ENCODE measurements at places on chromosomes 1 and 21.

GRCh38 chr1:51044834-51045233, 57.2 kb upstream of the C1orf185 start:
- no peak for DNase-seq

DNA sequence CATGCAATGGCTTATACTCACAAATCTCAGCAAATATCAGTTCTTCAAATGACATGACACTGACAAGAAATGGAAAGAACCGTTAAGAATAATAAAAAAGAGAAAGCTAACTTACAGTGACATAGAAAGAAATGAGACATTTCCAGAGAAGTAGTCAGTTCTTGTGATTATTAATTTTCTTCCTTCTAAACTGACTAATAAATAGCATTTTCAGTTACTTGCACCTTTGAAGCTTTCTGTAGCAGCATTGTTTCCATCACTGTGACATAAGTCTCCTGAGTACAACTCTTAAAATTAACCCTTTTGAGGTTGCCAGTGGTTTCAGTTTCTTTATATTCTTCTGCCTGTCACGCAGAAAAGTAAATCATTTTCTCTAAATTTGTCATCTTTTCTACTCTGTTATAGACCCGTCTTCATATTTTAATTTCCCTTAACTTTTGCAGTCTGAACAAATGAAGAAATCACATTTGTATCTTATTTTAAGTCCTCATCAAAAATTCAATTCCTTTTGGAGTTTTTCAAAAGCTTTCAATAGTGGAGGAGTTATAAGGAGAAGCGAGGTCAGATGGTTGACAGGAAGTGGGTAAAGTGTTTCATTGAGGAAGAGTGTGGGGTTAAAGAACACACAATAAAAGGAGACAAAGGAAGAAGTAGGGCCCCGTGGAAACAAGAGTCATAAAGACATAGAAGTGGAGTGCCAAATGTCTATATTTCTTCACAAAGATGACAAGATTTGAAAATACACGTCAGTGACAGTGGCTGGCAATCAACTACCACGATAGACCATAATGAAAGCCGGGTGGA, 57.9 kb upstream of the S1PR1 start:
- no peak for DNase-seq

DNA sequence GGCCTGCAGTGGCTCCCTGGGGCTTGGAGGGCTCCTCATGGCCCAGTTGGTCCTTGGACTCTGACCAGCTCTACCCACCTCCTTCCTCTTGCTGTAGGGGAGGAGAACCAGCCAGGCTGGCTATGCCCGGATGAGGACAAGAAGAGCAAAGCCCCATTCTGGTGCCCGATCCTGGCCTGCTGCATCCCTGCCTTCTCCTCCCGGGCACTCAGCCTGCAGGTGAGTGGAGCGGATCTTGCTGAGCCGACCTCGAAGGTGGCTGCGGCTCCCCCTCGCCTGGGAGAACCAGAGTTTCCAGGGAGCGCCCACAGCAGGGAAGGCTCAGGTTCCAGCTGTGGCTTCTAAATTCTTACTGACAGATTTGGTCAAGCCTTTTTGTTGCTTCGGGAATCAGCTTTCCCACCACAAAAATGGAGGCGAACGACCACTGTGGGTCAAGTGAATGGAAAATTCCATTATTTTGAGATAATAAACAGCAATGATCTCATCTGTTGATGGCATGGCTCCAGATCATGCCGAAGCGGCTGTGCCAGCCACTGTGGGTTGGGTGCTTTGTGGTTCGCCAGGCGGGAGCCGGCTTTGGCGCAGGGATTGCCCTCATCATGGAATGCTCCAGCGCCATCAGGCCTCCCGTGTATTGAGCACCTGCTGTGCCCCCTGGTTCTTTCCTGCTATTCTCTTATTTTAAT, 106.5 kb upstream of the ACTL8 start:
- DNase-seq, result no peak

DNA sequence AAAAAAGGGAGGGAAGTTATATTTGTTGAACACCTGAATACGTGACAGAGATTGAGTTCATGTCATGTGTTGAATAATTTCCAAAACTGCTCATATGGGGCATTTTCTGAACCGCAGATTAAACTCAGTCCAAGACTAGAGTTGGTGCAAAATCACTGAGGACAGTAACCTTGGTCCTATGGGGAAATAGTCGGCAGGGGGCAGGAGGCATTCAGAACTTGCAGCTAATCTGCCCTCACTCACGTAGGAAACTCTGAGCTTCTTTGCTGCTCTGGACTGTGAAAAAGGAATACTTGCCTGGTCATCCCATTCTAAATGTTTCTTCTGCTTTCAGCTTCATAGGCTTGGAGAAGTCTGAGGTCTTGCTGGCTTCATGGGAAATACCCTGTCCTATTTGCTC, 228.3 kb upstream of the ZP4 start:
- no peak for DNase-seq

GRCh38 chr1:172566196-172566997, 33.4 kb downstream of the SUCO start:
- no peak for DNase-seq

- no peak for DNase-seq
Measured at GRCh38 chr21:29737186-29737585, 202.6 kb downstream of the GRIK1 start.

- no peak for DNase-seq
Measured at GRCh38 chr1:12598974-12599373, 19.0 kb downstream of the DHRS3 start.

DNA sequence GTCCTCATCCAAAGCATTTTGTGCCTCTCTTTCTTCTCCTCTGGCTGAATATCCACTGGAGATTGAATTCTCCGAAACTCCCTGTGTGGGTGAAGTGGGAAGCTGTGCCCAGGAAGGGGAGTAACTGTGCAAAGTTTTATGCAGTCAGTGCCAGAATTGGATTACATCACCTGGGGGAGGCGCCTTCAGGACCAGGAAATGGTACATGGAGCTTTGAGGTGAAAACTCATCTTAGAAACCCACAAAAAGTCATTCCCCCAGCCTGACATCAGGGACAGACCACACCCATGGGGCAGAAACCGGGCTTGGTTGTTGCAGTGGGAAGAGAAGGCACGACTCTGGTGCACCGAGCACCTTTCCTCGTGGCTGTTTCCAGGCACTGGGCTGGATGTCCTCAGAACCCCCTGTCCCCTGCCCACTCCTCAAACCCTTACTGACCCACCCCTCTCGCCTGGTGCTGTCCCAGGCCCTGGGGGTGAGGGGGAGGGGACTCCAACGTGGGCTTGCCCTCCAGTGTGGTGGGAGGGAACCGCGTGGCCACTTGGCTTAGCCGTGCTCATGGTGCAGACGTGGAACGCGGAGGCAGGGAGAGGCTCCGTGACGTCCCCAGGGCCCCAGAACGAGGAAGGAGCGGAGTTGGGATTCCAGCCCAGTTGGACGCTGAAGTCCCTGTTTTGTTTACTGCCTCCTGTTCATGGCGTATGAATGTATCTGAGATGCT, 15.7 kb downstream of the TFF3 start:
- no peak for DNase-seq

DNA sequence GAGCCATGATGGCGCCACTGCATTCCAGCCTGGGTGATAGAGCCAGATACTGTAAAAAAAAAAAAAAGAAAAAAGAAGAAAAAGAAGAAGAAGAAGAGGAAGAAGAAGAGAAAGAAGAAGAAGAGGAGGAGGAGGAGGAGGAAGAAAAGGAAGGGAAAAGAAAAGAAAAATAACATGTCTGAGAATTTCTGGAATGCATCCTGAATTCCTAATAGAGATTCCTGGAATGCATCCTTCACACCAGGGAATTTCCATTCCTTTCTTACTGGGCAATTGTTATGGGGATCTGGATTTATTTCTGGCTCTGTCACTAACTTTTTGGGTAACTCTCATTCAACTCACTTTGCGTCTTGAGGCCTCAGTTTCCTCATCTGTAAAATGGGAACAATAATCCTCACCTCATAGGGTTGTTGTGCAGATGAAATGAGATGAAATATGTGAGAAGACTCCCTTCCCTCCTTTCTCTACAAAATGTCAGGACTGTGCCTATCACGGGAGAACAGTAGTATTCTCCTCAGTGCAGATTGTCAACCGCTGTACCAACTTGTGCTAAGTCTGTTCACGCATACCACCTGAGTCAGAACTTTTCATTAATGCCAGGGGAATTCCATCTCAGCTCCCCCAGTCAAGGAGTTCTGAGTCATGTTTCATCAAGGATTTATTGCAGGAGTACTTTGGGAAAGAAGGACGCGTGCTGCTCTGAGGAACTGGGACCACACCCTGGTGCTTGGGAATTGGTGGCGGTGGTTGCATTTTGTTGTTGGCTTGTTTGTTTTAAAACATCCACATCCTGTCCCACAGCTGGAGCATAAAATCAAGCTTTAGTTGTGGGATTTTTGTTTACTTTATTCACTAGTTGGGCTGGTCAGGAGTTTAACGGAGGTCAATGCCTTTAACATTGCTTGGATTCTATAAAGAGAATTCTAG, 42.4 kb upstream of the ROR1 start:
- peak; percentile 23 for DNase-seq

- DNase-seq, result no peak
Measured at GRCh38 chr1:200381256-200381984, 28.4 kb downstream of the ZNF281 start.

DNA sequence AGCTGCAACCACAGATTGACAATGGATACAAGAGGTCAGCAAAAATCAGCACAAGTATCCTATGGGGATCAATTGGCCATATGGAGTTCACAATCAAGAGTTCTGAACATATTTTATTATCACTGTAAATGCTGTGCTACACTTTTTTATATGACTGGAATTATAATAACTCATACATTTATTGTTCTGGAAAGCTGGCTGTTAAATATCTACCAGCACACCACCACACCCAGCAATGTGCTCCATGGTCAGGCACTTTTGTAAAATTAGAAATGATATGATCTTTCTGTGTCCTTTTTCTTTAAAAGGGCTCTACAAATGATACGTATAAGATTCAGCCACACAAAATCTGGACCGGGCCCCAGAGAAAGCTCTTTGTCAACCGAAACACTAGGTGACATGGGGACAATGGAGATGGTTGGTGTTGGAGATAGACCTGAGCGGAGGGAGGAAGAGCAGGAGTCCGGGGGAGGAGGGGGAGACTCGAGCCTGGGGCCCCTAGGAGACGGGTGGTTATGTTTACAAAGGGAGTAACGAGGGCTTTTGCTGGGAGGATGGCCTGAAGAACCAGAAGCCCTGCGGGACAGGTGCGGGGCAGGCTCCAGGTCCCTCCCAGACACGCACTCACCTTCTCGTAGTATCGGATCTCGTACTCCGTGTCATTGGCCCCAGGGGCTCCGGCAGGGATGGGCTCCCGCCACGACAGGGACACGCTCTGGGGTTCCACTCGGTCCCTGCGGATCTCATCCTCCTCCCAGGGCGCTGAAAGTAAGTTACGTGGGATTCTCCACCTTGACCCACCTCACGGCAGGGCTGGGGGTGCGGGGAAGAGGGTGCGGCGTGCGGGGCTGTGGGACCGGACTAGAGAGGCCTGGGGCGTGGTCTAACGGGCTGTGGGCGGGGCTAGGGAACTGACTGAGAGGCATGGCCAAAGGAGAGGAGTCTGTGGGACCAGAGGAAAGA, 30.0 kb downstream of the EPHA10 start:
- DNase-seq, result no peak

DNA sequence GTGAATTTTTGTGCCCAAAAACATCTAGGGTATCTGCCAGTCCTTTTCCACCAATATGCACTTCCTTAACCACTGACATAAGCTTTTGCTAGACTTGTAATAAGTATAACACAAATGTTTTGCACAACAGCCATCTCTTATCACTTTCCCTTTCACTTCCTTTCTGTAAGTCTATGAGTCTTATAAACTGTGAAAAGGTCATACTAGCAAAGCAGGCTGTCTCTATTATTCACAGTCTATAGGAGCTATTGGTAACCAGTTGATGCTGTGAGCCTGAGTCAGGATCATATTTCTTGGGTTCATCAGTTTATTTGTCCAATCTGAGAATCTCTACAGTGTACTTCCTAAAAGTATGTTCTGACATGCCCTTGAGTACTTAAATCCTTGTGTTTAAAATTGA, 172.6 kb downstream of the CHRM3 start:
- DNase-seq, result no peak

- DNase-seq, result no peak
Measured at GRCh38 chr1:56531624-56532349, 47.6 kb downstream of the PLPP3 start.

DNA sequence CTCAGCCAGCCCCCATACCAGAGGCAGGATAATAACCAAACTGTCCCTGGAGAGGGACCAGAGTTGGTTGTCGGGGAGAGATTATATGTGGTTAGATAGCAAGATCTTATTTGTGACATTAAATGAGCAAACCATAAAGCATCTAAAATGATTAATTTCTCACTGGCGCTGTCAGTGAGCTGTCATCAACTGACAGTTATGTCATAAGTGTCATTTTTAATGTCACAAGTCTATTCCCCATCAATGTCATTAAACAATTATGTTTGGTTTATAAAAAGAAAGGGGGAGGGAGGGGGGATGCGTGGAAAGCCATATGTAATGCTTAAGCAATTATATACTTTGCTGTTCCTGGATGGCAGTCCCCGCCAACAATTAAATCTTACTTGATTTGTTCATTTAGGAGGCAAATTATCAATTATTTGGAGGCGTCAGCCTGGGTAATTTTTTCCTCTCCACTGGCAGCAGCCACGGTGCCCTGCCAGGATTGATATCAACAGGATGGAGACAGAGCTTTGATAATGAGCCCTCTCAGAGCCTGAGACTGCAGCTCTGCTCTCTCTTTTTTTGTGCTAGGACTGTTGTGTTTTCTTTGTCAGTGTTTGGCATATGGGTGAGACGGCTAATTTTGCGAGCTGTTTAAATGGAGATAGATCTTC, 333.6 kb upstream of the CAMK1G start:
- DNase-seq, result no peak

DNA sequence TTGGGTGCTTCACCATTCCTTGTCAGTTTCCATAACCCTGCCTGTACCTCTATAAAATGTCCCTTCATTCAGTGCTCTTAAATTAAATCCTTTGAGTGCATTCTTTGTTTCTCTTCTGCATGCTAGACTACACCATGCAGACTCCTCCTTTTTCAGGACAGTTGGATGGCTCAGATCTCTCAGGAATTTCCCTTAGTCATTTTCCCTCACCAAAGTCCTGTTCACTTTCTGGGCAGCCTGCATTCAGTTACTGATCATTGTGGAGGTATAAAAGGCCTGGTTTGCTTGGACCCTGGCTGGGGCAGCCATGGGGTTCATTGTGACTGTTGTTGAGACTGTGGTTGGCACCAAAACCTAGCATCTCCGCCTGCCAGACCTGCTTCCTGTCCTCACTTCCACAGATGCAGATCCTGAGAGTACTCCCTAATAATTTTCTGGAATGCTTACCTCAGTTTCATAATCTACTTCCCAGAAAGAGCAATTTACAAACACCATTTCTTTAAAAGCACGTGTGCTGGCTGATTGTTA, 88.4 kb downstream of the PDE4B start:
- DNase-seq, result no peak

DNA sequence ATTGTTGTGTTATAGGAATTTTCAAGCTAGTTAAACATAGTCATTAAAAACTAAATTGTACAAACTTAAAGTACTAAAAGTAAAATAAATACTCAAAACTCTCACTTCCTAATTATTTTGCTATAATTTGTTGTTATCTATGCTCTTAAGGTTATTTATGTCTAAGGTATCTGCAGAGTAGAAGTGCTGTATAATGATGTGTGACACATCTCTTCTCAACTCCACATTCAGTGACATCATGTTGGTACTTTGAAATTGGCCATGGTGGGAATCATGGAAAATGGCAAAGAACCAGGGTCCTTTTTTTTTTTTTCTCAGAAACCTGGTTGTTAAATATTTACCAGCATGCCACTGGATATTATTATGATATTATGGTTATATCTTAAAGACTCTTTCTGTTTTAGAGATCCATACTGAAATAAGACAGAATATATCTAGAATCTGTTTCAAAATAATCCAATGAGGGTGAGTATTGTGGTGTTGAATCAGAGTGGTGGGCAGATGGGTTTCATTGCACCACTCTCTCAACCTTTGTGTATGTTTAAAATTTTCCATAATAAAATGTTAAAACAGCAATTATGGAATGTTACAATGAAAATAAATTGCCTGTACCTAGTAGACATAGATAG, 22.4 kb downstream of the LRRC8B start:
- DNase-seq, result no peak

Measured in hematopoietic multipotent progenitor cell (in vitro differentiated cells).